ENCODE measurements at places on chromosomes 7 and 10. TPM values are rescaled to one million over a fixed set of nuclear protein-coding genes. Genes with fewer than 3 reads are reported as not detected.

Gene PPP1R17
- not detected for total RNA-seq

Gene AKR1C4
- not detected for total RNA-seq

Gene GPR141
- total RNA-seq, result not detected

Gene PLOD3
- 30.0 TPM for total RNA-seq

Gene DNAH11
- total RNA-seq, result 29.9 TPM

Gene WDFY4
- 1.0 TPM for total RNA-seq

Gene ADAMTS14
- total RNA-seq, result not detected

Gene GIMAP6
- total RNA-seq, result 67.3 TPM

Gene COG5
- 119 TPM for total RNA-seq

Gene MUC12
- not detected for total RNA-seq

Gene CAV1
- total RNA-seq, result 303 TPM

Gene LMBR1
- 86.2 TPM for total RNA-seq

Gene TRIL
- 9.7 TPM for total RNA-seq

Gene SPDYE8
- total RNA-seq, result not detected

Gene ABCF2
- total RNA-seq, result 39.4 TPM

Gene ATG9B
- total RNA-seq, result not detected

Gene PILRA
- total RNA-seq, result 4.5 TPM

Gene ECHDC3
- 71.3 TPM for total RNA-seq

Gene GSTO2
- total RNA-seq, result 7.5 TPM

Gene TMEM236
- 0.67 TPM for total RNA-seq

Gene KEL
- 2.0 TPM for total RNA-seq

Gene COL17A1
- 10.2 TPM for total RNA-seq

Gene PSD
- 1.1 TPM for total RNA-seq

Gene ANTXRL
- not detected for total RNA-seq

Gene ADRA2A
- 1.0 TPM for total RNA-seq

Gene TRUB1
- 23.6 TPM for total RNA-seq

Gene INSIG1
- 17.5 TPM for total RNA-seq

Gene FGFR2
- 149 TPM for total RNA-seq

Gene MINDY3
- 32.8 TPM for total RNA-seq

Gene MAGI2
- total RNA-seq, result 20.7 TPM

Gene KCNK18
- total RNA-seq, result not detected

Gene PRXL2A
- 84.5 TPM for total RNA-seq

Gene VWDE
- total RNA-seq, result 10.7 TPM

Gene MUC3A
- 0.22 TPM for total RNA-seq

Gene IMPDH1
- 21.9 TPM for total RNA-seq

Gene JMJD1C
- 129 TPM for total RNA-seq

Gene CASTOR2
- 5.7 TPM for total RNA-seq

Gene OR9A2
- not detected for total RNA-seq

Gene SSC4D
- 3.6 TPM for total RNA-seq

Gene GALNT17
- 35.5 TPM for total RNA-seq

Gene TMEM26
- total RNA-seq, result 0.54 TPM

Gene PNLIPRP3
- total RNA-seq, result 0.46 TPM

Gene PTF1A
- total RNA-seq, result not detected

Gene GRM8
- total RNA-seq, result 0.54 TPM

Gene UCN3
- total RNA-seq, result not detected

Gene C10orf120
- not detected for total RNA-seq

Gene CRYGN
- 16.4 TPM for total RNA-seq

Gene SERPINE1
- total RNA-seq, result 4.7 TPM

Gene NOD1
- 50.4 TPM for total RNA-seq

Gene STK32C
- 3.3 TPM for total RNA-seq

Measured in thyroid gland (tissue), 4 donors.